H4 (cell line): ENCODE measurements at places on chromosomes 13 and 19.

GRCh38 chr13:50131920-50132903, 117.0 kb downstream of the KCNRG start:
- no peak for DNase-seq

- no peak for DNase-seq
Observed at GRCh38 chr13:30565658-30566057, 52.1 kb upstream of the USPL1 start.

- DNase-seq, result no peak
Observed at GRCh38 chr19:51458051-51458645, at the start of gene SIGLEC8. SIGLEC8 (minus strand) TSS chr19:51458454; CDS start chr19:51458387, 67 bp downstream.

DNA sequence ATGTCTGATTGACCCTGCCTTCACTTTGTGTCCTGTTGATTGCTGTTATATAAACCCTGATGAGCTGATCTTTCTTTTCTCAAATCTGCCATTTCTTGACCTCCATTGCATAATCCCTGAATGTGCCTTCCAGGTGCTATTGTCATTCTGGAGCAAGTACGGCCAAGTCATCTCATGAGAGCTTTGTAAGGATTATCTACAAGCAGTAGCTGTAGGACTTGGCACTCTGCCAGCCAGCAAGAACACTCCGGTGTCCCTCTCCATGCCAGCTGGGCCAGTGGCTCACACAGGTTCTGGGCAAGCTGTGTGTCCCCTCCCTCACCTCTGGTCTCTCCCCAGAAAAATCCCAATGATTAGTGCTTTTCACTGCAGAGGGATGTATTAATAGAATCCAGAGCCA, 348.1 kb downstream of the FOXO1 start:
- no peak for DNase-seq

- DNase-seq, result no peak
Observed at GRCh38 chr13:111228262-111229144, 91.9 kb upstream of the TEX29 start.

GRCh38 chr13:92538164-92538563, 688.4 kb upstream of the GPC6 start:
- no peak for DNase-seq

GRCh38 chr13:110887597-110888333, 27.1 kb downstream of the ANKRD10 start:
- DNase-seq, result no peak

DNA sequence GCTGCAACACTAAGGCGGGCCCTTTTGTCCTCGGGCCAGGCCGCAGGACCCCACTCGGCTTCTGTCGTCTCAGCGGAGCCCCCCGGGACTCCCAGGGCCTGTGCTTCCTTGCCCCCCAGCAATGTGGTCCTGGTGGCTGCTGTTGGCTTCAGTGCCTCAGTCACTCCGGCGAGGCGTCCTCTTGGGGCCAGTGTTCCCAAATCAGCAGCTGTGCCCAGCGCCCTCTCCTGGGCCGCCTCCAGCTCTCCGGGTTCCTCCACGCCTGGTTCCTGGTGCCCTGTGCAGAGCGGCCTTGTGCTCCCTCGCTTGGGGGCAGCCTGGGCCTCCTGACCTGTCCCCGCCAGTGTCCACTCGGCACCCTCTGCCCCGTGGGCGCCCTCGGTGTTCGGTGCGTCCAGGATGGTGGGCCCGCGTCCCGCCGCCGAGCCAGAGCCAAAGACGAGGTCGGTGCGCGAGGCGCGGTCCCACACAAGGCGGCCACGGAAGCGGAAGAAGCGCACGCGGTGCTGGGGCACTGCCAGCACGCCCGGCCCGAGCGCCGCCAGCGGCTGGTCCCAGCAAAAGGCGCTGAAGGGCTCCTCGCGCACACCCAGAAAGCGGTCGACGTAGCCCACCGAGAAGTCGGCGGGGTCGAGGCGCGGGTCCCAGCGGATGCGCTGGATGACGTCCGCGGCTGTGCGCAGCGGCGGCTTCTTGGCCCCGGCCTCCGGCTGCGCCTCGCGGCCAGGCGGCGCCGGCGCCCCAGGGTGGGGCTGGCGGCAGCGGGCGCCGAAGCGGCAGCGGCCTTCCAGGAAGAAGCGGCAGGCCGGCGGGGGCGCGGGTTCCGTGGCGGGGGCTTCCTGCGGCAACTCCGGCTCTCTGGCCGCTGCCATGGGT, 685 bp downstream of the LENG9 start:
- peak; percentile 22 for DNase-seq

GRCh38 chr13:81458170-81458569, 1117.2 kb upstream of the SPRY2 start:
- no peak for DNase-seq

GRCh38 chr19:5826531-5827341, 12.8 kb downstream of the FUT6 start:
- DNase-seq, result no peak

DNA sequence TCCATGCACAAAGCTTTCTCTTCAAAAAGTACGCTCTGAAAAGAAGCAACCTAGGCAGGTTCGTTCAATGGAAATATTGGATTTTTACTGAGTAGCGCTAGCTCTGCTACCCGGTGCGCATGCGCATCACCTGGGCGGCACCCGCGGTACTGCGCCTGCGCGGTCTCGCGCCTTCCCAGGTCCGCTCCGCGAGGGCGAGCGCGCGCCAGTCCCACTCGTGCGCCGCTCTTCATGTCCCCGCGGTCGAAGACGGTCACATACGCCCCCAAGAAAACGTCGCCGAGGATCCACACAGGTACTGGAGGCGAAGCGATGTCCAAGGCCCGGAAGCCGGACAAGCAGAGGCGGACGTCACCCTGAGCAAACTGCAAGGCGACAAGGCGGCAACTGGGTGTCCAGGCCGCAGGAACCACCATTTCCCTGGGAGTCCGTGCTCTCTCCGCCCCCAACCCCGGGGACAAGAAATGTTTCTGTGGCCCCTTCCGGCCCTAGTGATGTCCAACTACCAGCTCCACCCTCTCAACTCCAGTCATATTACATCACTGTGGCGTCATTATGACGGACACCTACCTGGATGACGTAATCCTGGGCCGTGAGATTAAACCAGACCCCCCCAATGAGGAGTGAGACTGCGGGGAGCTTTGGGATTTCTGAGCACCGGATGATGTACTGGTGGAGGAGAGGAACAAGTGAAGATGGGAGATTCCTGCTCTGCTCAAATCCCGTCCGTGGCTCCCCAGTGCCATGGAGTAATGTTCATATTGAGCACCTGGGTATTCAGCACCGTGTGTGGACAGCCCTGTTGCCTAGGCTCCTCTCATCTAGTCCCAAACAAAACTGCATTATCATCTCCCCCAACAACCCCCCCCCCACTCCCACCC, 4.8 kb upstream of the KCNC3 start:
- no peak for DNase-seq

DNA sequence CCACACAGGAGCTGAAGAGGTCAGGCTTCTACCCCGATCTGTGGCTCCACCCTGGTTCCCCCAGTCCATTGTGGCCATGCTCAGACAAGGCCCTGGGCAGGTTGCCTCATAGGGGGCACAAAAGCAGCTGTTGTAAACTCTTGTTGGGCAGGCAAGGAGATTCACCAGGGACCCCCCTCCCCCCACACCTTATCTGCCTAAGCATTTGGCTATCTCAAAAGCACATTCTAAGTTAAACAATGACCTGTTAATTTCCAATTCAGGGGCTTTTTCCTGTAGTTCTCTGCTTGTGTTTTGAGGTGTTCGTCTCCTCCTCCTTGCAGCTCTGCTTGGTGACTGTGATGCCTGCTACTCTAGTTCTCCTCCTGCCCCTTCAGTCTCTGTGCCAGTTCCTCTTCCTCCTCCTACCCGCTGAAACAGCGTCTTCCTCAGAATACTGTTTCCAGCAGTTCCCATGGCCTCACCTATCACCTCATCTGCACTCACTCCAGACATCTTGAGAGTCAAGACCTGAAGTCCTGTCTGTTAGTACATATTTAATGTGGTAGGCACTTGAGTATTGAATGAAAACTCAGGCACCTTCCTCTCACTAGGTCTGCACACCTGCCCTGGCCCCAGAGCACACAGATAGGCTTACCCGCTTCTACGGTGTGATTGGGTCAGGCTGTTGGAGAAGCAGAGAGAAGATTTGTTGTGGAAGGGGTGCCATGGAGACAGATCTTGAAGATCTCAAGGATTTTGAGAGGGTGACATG, 31.7 kb downstream of the SPATA13 start:
- DNase-seq, result no peak

- peak; percentile 9 for DNase-seq
Observed at GRCh38 chr13:25249001-25249543, 38.2 kb downstream of the MTMR6 start.

GRCh38 chr19:4583961-4584669, 24.6 kb upstream of the SEMA6B start:
- DNase-seq, result no peak

DNA sequence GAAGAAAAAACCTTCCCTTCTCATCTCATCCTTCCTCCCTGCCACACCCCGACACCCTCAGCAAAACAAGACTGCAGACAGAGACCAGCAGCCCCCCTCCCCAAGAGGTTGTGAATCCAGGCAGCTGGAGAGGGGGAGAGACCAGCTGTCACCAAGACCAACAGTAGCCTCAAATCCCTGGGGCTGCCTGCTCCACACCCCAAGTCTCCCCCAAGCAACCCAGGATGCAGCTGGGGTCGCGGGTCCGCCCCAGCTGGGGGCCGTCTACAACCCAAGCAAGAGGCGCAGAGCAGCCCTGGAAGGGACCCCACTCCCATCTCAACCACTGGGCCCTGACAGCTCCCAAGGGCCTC, 7.1 kb downstream of the KLF16 start:
- no peak for DNase-seq

DNA sequence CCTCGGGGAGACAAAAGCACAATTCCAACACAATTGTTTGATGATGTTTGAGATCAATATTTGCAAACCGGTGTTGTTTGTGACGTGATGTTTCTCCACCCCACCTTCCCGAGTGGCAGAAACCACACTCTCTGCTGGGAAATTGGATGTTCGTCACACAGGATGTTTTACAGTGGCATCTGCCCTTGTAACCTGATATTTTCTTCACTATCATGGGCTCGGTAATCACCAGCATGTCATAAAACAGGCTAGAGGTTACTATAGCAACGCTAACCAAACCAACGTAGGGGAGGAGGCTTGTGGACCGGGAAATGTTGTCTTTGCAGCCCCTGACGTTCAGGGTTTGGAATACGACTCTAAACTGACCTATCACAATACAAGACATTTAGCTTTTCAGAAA, 454.5 kb downstream of the IRS2 start:
- DNase-seq, result no peak

DNA sequence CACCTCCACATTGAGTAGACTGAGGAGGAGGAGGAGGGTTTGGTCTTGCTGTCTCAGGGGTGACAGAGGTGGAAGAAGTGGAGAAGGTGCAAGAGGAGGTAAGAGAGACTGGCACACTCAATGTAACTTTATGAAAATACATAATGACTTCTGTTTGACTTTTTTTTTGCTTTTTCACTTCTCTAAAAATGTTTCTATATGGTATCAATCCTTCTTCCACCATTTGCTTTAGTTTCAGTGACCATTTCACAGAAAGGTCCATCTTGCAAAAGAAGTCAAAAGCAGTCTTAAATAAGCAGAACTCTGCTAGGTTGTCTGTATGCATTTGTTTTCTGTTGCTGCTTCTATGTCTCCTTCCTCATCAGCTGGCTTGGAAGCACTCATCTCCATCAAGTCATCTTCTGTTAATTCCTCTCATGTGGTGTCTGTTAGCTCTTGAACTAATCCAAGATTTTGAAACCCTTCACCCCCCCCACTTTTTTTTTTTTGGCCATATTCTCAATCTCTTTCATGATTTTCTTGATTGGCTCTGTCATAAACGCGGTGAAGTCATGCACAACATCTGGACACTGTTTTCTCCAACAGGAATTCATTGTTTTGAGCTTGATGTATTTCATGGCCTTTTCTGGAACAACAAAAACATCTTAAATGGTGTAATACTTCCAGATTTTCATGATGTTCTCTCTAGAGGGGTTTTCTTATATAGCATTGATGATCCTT, 80.8 kb downstream of the KL start:
- DNase-seq, result no peak

- DNase-seq, result no peak
Observed at GRCh38 chr13:21686751-21687391, 16.0 kb downstream of the FGF9 start.

DNA sequence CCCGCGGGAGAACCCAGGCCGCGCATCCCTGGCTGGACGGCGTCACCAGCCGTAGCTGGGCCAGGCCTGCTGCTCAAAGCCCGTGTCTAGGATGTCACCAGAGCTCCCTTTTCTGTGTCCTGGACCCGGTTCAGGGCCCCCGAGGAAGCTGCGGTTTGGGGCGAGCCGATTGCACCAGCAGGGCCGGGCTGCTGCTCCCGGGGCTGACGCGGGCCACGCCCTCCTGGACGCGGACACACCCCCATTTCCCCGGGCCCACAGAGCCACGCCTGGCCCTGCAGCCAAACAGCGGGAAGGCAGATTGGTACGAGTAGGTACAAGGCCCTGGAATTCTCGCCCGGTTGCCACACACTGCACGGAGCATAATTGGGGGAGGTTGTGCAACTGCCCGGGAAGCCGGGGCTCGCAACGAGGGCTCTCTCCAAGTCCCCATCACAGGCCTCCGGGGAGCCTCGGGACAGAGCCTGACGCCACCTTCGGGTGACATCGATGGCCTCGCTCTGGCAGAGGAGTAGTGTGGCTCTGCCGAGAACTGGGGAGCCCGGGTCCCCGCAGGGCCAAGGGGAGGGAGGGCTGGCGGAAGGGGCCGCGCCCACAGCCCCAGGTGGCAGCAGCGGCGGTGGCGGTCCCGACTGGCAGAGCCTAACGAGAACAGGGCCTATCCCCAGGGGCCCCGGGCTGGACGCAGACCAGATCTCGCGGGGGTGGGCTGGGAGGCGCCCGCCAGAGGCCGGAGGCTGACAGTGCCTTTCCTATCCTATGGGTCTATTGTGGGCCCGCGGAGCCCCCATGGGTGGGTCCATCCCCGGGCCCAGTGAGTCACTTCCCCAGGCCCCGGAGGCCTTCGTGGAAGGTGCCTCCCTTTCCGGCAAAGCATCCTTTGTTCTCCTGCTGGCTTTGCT, 23.5 kb downstream of the KCTD15 start:
- peak; percentile 96 for DNase-seq

DNA sequence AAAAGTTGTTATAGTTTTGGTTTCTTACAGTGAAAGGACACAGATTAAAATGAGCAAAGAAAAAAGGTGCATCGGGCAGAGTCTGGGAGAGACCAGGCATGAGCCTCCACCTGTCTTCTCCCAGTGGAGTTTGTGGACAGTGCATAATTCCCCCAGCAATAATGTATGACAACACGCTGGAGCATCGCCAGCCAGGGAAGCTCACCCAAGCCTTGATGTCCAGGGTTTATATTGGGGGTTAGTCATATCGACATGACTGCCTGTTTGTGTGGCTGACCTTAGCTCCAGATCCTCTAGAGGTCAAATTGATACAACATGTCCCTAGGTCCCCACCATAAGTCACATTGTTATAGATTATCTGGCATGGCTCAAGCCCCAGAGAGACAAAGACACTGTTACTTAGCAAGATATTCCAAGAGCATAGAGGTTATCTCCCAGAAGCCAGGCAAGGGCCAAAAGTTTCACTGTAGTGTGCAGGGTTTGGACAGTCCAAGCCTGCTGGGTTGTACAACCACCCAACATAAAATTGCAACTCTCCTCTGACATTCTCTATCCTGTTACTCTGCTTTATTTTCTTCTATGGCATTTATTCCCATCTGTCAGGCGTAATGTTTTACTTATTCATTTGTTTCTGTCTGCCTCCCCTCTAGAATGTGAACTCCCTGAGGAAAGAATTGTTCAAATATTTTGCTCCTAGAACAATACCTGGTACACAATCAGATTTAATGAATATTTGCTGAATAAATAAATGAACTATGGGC, 5.6 kb upstream of the KLK13 start:
- DNase-seq, result no peak
